Small intestine (tissue), 16 donors: ENCODE measurements at places on chromosomes 6 and 20.
A peak's percentile ranks its signal among the peaks of the same experiment; 100 is the strongest.

- DNase-seq, result no peak
These were observed 348.5 kb upstream of the BTBD3 start for GRCh38 chr20:11569163-11569562.

DNA sequence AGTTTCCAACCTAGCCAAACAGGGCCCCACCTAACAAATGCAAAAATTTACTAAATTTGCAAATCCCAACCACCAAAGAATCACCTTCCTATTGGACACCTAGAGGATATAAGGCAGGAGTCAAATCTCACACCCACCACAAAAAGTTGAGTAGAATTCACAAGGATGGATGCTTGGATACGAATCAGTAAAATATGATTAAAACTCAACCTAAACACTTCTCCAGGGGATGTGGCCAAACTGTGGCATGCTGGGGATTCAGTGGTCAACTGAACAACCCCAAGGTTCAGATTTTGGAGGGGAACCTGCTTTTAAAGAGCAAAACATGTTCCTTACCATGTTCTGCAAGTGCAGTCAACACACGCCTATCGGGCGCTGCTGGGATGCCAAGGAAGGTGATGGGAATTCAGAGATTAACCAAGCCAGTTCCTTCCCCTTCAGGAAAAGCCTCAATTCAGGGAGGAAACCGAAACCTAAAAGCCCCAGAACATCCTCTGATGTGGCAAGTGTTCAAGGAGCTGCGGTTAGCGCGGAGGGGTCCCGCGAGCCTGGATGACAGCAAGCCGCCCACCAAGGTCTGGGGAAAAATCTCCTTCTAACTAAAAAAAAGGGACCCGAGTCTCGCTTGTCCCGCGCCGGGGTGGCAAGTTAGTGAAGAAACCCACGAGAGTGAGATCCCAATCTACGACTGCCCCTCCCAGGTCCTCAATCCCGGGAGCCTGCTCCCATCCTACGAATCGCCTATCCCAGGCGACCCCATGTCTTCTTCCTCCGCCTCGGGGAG is 902 bp downstream of the SAMHD1 start:
- DNase-seq, result peak; percentile 48

GRCh38 chr20:64176971-64177370 is 12.7 kb downstream of the MYT1 start:
- DNase-seq, result no peak

DNA sequence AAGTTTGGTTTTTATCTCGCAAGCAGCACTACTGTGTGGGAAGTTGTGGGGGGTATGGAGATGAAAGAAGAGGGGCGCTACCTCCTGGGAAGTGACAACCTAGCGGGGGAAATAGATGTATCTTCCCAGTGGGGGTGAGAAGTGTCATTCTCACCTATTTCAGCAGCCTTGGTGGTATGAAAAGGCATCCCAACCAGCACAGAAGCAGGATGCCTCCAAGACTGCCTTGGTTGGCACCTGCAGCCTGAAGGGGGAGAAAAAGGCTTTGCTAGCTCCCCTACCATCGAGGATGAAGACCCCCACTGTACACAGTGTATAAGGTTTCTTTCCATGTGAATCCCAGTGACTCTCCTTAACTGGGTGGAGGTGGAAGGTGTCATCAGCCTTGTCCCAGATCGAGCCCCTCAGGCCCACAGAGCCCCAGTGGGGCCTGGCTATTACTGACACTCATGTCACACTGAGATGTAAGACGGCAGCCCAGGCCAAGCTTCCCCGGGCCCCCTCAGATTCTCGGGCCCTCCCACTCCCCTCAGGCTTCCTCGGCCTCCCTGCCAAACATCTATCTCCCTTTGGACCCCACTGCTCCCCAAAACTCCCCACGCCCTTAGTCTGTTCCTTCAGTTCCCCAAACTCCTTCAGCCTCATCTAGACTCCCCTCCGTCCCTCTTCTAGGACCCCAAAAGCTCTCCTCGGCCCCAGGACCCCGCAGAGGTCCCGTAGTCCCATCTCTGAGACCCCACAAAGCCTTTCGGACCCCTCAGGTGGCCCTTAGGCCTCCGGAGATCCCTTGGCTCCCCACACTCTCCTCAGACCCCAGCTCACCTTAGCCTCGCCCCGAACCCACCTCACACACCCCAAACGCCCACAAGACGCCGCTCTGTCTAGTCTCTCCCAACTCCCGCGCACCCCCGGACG is 688 bp downstream of the COMMD7 start:
- DNase-seq, result no peak

DNA sequence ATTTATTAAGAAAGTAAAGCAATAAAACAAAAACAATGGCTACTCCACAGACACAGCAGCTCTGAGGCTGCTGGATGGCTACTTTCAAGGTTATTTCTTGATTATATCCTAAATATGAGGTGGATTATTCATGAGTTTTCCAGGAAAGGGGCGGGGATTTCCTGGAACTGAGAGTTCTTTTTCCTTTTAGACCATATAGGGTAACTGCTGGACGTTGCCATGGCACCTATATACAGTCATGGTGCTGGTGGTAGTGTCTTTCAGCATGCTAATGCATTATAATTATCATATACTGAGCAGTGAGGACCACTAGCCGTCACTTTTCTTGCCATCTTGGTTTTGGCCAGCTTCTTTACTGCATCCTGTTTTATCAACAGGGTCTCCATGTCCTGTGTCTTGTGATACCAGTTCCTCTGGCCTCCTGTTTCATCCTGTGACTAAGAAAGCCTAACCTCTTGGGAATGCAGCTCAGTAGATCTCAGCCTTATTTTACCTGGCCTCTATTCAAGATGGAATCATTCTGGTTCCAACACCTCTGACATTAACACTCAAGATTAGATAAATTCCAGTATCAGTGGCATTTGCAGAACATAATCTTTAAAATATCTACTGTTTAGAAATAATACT is 32.3 kb upstream of the TRDN start:
- no peak for DNase-seq

- DNase-seq, result no peak
These were observed 234.3 kb downstream of the UTRN start for GRCh38 chr6:144519426-144519825.

- peak; percentile 47 for DNase-seq
These were observed 1.3 kb downstream of the SOBP start for GRCh38 chr6:107491138-107491609.

- DNase-seq, result no peak
These were observed 108.2 kb downstream of the UST start for GRCh38 chr6:148854992-148855391.

DNA sequence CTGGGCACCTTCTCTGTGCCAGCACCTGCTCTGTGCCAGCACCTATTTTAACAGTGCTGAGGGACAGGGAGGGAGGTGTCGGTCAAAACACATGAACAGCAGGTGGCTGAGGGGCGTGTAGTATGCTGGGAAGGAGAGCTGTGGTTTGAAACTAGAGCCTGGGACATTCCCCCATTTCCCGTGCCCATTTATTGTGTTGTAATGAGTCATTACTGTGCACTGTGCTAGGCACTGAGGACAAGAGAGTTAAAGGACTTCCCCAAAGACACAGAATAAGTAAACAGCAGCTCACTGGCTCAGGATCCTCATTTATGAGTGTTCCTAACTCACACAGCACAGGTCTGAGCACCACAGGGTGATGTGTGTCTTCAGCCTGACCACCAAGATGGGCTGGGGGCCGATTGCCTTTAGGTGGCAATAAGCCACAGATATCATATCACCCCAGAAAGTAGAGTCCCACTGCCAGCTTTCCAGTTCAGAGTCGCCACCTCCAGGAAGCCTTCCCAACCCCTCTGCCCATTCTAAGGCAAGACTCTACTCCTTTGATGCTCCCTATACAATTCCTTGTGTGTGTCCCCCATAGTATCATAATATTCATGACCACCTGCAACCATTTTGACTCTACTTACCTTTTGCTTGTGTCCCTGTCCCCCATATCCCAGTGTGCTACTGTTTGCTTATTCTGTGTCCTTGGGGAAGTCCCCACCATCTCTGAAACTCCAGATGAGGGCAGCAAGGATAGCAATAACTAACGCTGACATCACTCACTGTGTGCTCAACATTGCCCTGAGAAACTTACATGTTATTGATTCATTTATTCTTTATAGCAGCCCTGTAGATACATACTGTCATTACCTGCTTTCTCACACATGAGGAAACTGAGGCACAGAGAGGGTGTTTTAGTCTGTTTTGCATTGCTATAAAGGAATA is 87.3 kb downstream of the TOX2 start:
- no peak for DNase-seq

DNA sequence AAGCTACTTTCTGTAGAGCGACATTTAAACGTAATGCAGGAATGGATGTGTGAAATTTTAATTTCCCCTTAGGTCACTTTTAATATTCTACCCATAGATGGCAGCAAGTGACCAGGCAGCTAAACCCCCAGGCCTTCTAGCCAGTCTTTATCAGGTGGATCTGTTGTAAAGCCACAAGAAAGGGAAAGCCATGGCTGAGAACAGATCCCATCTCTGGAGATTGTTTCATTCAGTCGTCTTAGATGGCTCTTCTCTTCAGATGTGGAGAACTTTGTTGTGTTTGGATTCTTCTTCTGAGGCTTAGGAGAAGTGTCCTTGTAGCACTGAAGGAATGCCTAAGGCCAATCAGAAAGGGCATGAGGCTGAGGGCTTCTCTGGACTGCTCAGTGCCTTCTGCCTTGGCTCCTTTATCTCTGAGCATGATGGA is 15.8 kb upstream of the RNF182 start:
- DNase-seq, result peak; percentile 68

DNA sequence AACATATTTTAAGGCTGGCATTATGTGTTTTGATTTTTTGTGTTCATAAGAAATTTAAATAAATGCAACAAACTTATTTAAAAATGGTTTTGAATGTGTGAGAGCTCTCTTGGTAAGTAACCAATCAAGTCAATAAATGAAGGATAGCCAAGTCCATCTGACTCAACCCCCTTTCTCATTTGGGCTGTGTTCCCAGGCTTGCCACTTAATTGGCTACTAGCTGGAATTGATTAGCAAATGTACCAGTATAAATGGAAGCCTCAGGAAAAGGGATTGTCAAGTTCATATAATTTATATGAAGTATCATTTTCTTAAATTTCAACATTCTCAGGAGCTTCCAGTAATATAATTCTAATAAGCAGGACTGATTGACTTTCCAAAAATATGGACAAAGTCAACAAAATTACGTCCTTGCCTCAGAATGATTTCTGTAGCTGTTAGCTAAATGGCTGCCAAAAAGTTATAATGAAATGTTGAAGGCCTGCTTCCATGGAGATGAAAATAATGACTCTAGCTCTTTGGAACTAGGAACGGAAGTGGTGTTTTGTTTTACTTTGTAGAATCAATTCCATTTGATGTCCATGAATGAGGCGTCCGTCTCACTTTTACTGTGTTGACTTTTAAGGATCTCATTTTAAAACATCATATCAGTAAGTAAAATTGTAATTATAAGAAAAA is 614.9 kb downstream of the CDH26 start:
- DNase-seq, result no peak

- DNase-seq, result no peak
These were observed 17.7 kb upstream of the MYB start for GRCh38 chr6:135163440-135163738.

GRCh38 chr20:37314617-37315016 is 25.2 kb downstream of the MANBAL start:
- DNase-seq, result no peak

GRCh38 chr20:38609815-38610214 is 8.2 kb downstream of the ARHGAP40 start:
- DNase-seq, result no peak

- no peak for DNase-seq
These were observed 12.5 kb downstream of the CDC5L start for GRCh38 chr6:44399991-44400390.

DNA sequence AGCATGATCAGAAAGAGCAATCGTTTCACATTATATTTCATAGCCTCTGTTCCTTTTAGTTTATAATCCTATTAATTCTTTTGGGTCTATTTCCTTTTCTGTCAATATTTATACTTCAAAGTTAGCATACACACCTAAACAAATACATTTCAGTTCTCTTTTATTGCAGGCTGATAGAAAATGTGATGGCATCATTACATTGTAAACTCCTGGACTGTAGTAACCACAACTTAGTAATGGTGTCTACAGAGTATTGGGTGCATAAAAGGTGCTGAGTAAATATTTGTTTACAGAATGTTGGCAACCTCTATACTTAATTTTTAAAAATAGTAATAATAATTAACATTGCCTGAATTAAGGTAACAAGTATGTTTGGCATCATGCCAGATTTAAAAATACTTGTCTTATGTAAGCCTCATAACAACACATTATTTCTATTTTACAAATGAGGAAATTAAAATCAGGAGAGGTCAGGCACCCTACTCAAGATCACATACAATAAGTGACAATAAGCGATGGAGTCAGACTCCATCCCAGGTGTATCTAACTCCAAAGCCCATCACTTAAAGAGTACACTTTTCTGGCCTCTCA is 195.0 kb downstream of the UBE3D start:
- peak; percentile 11 for DNase-seq

DNA sequence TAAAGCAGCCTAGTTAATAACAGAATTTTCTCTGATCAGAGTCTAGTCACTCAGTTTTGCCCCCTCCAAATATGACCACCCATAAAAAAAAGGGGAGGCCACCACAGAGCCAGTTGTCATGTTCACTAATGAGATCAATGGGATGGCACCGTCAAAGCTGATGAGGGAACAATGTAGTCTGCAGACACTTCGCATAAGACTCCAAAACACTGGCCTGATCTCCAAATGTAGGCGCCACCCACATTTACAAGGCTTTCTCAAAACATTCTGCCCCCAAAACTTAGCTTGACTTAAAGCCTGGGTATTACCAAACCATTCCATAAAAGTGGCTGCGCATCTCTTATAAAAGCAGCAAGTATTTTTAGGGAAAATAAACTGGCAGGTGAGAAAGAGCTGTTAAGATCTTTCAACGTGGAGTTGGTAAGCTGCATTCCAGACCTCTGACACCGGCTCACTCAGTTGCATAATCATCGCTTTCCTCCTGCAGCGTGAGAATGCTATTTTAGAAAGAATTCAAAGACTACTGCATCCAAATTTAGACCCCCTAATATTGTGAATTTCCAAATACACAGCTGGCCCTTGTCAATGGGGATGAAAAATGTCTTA is 59.3 kb downstream of the TBC1D7 start:
- no peak for DNase-seq

DNA sequence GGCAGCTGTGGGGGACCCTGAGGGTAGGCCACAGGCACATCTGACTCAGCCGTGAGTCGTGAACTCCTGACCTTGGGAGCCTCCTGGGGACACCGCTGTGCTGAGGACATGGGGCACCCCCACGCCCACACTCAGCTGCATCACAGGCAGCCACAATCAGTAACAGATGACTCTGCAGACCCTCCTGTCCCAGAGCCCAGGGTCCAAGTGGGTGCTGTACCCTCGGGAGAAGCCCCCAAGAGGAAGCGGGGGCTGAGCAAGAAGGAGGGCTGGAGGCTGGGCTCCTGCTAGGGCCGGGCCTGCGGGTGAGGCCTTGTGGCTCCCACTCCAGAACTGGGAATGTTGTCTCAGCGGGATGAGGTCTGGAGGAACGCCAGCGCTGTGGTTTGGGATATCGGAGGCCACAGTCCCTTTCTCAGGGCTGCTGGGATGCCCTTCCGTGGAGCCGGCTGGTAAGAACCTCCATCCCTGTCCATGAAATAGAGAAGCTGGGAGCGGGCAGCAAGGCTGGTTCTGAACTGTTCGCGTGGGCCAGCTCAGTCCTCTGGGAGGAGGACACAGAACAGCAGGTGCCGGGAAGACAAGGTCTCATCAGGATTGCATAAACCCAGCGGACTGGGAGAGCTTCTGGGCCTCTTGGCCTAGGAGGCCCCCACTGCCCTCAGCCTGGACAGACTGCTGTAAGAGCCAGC is 3.1 kb upstream of the LAMA5 start:
- no peak for DNase-seq
